ENCODE measurements at places on chromosomes 4 and X. TPM values are rescaled to one million over a fixed set of nuclear protein-coding genes. Genes with fewer than 3 reads are reported as not detected.
A peak's percentile ranks its signal among the peaks of the same experiment; 100 is the strongest.

Gene HERC5
- total RNA-seq: 6.7 TPM

Gene TSPAN7
- total RNA-seq: 0.13 TPM

Gene MAP7D2
- total RNA-seq: 7.6 TPM

- no peak for DNase-seq
- H3K4me1 ChIP-seq: no peaks in the 10 kb centered on the region
- no peaks in the 10 kb centered on the region for H3K36me3 ChIP-seq
- no peak overlapping the region for H3K27ac ChIP-seq
- H3K4me3 ChIP-seq: no peak overlapping the region
- H3K27me3 ChIP-seq: no peaks in the 10 kb centered on the region
Measured at GRCh38 chr4:111689731-111690130, 455.5 kb upstream of the FAM241A start.

GRCh38 chr4:38373375-38373774, 290.6 kb upstream of the KLF3 start:
- H3K36me3 ChIP-seq: no peaks in the 10 kb centered on the region
- H3K4me3 ChIP-seq: no peak overlapping the region
- no peaks in the 10 kb centered on the region for H3K4me1 ChIP-seq
- H3K27me3 ChIP-seq: no peaks in the 10 kb centered on the region
- DNase-seq: no peak
- no peak overlapping the region for H3K27ac ChIP-seq

GRCh38 chrX:39361736-39362135, 560.5 kb downstream of the MID1IP1 start:
- no peak for DNase-seq
- H3K27me3 ChIP-seq: no peaks in the 10 kb centered on the region
- H3K4me3 ChIP-seq: no peak overlapping the region
- H3K27ac ChIP-seq: no peak overlapping the region
- H3K4me1 ChIP-seq: no peaks in the 10 kb centered on the region
- H3K36me3 ChIP-seq: no peaks in the 10 kb centered on the region

DNA sequence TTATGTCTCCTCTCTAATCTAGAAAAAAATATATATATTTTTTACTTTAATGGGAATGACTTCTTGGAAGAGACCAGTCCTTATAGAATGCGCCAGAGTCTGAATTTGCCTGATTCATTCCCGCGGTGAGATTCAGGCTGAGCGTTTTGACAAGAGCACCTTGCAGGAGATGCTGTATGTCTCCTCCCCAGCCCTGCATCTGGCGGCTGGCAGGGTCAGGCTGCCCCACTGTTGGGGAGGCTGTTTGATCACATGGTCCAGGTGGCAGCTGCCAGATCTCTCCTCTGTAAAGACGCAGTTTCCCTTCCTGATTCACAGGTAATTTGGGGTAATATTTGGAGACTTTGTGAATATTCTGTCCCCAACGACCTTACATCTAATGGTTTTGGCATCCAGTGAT, 9.7 kb downstream of the PDZD4 start:
- H3K27me3 ChIP-seq: no peaks in the 10 kb centered on the region
- H3K27ac ChIP-seq: 0 out of 2 replicates have a peak overlapping the region, but pooled peaks have one; percentile 23
- no peak overlapping the region for H3K4me3 ChIP-seq
- no peak for DNase-seq
- H3K4me1 ChIP-seq: peaks cover 30% of the 10 kb centered on the region

- DNase-seq: peak; percentile 5
- no peak overlapping the region for H3K4me3 ChIP-seq
- no peaks in the 10 kb centered on the region for H3K36me3 ChIP-seq
- no peak overlapping the region for H3K27ac ChIP-seq
Measured at GRCh38 chr4:188691811-188692210, 552.6 kb downstream of the TRIML1 start.

DNA sequence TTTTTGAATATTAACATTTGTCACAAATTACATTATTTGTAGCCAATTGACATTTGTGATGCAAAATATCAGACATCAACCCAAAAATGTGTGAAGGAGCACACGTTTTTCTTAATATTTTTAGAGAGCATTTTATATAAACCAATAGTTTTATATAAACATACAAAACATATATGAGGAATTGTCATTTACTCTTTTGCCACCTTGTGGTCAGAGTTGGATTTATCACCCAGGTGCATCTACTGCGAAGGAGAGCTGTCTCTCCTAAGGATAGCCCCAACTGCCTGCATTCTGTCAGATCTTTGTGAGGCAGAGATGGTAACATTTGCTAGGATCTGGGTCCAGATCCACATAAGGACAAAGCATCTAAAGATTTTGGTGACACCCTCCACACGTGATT, 2.5 kb upstream of the USP27X start:
- DNase-seq: peak; percentile 22
- no peaks in the 10 kb centered on the region for H3K4me1 ChIP-seq
- H3K4me3 ChIP-seq: no peak overlapping the region
- H3K36me3 ChIP-seq: no peaks in the 10 kb centered on the region
- no peak overlapping the region for H3K27ac ChIP-seq

GRCh38 chr4:48722509-48723446, 57.3 kb downstream of the FRYL start:
- H3K27me3 ChIP-seq: no peaks in the 10 kb centered on the region
- no peaks in the 10 kb centered on the region for H3K36me3 ChIP-seq
- H3K27ac ChIP-seq: no peak overlapping the region
- H3K4me1 ChIP-seq: peaks cover 24% of the 10 kb centered on the region
- no peak overlapping the region for H3K4me3 ChIP-seq
- no peak for DNase-seq

DNA sequence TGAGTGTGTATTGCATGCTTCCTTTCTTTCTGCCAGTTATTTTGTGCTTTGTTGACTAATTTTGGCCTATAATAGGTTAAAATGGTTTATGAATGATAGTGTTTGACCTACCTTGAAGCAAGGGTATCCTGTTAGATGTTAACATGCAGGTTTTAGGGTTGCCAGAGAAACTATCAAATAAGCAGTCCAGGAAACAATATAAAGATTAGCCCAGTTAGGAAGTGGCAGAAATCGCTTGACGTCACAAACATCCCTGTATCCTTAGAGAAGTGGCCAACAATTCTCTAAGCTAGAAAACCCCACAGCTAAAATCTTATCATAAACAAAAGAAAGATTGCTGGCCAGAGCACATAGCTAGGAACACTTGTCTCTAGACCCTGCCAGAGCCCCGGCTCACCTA, 3.8 kb downstream of the NAP1L5 start:
- H3K4me1 ChIP-seq: no peaks in the 10 kb centered on the region
- H3K36me3 ChIP-seq: no peaks in the 10 kb centered on the region
- H3K27ac ChIP-seq: no peak overlapping the region
- H3K27me3 ChIP-seq: no peaks in the 10 kb centered on the region

Measured in Panc1 (cell line).